T-helper 22 cell (primary cell): ENCODE measurements at places on chromosomes 11 and 22.

GRCh38 chr11:101434026-101434643, 149.7 kb downstream of the TRPC6 start:
- DNase-seq = no peak

- DNase-seq = no peak
Observed at GRCh38 chr11:115153731-115154354, 350.4 kb downstream of the CADM1 start.

- no peak for DNase-seq
Observed at GRCh38 chr22:36359470-36359996, 28.2 kb downstream of the MYH9 start.

DNA sequence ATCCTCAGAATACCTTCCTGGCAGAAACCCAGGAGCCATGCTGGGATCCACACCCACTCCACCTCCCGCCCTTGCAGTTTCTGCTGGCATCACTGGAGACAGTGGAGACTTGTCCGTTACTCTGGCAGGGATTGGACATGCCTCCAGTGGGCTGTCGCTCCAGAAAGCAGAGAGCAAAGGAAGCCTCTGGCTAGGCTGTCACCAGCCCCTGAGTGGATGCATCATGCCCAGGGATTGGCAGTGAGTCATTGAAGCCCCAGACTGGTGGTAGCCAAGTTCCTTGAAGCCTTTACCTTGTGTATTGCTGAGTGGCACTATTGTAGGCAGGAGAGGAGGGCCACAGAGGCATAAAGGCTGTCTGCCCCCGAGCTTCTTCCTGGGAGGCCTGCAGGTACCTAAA, 34.8 kb upstream of the E2F8 start:
- DNase-seq = no peak

- no peak for DNase-seq
Observed at GRCh38 chr11:19980957-19981669, 179.2 kb downstream of the DBX1 start.

- DNase-seq = no peak
Observed at GRCh38 chr22:41561335-41561734, 525 bp downstream of the CSDC2 start.

DNA sequence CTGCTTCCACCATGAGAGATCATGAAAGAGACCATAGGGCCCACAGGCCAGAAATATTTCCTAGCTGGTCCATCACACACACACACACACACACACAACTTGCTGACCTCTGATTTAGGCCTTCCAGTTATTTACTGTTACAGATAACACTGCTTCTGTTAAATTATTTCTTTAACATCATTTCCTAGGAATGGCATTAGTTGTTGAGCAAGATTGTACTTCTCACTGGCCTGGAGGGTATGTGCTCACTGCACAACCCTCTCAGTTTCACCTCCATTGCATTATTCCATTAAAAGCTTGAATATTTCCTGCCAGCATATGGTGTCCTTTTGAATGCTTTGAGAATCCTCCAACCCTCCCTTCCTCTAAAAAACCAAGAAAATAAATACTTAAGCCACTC, 104.4 kb downstream of the MICAL2 start:
- DNase-seq = no peak

GRCh38 chr11:15937601-15938120, 418.7 kb downstream of the SOX6 start:
- DNase-seq = no peak

DNA sequence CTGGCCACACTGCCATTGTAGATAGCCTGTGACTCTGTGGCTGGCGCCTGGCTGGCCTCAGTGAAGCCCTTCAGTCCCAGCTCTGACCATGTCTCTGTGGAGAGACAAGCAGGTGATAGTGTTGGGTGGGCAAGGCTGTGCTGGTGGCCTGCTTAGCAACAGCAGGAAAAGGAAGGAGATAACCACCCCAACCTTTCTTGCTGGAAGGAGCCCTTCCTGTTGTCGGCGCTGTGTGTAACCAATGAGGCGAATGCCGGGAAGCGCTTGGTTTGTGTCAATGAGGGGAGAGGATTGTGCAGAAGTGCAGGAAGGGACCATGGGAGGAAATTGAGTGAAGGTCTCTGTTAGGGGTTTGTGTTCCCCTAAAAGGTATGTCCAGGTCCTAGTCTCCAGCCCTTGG, 27.3 kb downstream of the PARVB start:
- DNase-seq = no peak

DNA sequence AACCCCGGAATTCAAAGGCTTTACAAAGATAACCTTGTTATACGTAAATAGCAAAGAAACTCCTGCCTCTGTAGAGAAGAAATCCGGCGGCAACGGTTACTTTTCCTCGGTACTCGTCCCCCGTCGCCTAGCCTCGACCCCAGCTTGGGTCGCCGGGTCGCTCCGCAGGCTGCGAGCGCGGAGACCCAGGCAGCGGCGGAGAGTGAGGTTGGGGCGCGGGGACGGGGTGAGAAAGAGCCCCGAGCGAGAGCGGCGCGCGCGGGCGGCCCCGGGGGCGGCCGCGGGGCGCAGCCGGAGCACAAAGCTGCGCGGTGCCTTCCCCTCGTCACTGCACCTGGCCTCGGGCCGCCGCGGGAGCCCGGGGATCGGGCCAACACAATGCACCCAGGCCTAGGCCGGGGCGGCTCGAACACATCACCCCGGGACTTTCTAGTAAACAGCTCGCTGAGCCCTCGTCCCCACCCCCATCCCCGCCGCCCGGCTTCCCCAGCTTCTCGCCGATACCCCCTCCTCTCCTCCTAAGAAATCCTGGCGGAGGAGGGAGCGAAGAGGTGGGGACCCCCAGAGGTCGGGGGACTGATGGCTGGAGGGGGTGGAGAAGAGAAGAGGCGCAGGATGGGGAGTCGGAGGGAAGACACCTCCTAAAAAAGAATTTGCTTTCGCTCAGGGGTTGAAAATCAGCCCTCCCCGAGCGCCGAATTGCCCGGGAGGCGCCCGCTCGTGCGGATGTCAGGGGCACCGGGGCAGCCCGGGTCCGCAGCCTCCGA, 845 bp downstream of the MPPED2 start:
- no peak for DNase-seq

GRCh38 chr11:65560555-65561418, 2.6 kb upstream of the LTBP3 start:
- DNase-seq = no peak

GRCh38 chr11:128226106-128226716, 361.1 kb downstream of the ETS1 start:
- DNase-seq = no peak

DNA sequence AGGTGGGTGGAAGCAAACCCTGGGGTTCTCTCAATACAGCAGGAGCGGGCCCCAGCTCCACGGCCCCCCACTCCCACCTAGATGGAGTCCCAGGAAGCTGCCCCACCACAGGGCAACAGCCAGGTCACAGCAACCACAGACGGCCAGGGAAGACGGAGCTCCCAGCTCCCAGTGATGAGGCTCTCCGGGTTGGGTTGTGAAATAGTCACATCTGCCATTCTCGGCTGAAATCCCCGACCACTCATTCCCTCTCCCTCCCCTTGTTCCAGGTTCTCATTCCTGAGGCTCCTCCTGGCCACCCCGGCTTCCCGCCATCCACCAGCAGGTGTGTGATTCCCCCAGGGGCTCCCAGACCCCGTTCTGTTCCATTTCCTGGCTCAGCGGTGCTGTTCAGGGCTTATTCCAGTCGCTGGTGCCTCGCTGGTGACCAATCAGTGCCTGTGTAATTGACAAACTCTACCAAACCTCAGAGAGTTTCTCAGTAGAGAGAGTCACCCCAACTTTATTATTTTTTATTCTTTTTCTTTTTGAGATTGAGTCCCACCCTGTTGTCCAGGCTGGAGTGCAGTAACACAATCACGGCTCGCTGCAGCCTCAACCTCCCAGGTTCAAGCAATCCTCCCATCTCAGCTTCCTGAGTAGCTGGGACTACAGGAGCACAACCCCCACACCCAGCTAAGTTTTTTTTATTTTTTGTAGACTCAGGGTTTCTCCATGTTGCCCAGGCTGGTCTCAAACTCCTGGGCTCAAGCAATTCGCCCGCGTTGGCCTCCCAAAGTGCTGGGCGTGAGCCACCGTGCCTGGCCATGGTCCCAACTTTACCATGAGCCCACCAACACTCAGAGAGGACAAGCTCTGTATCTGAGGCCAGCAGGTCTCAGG, 63.2 kb downstream of the SHANK2 start:
- no peak for DNase-seq

GRCh38 chr11:117860139-117860538, 16.3 kb downstream of the FXYD6 start:
- DNase-seq = no peak

GRCh38 chr11:45413156-45413858, 127.2 kb upstream of the SYT13 start:
- no peak for DNase-seq

GRCh38 chr11:134475951-134476350, 63.9 kb upstream of the B3GAT1 start:
- no peak for DNase-seq

- DNase-seq = no peak
Observed at GRCh38 chr22:48588878-48589450, 1238.7 kb downstream of the BRD1 start.

DNA sequence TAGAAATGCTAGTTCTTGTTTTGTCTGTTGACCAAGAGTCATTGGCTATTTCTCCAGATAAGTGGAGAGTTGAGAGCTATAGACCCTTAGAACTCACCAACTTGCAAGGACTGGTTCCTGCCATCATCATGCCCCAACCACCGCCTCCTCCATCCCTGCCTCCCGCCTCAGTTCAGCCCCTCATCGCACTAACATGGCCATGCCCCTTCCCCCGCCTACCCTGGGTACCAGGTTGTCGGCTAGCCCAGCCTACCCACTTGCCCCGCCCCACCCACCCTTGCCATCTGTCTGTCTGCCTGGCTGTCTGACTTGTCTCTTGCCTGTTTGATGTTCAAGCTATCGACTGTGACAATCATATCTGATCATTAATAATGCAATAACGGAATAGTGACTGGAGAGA, 154.1 kb downstream of the TRIM29 start:
- no peak for DNase-seq

- DNase-seq = no peak
Observed at GRCh38 chr11:96197103-96197502, 145.9 kb downstream of the MAML2 start.

GRCh38 chr11:6635082-6635932, 16.1 kb upstream of the TPP1 start:
- DNase-seq = no peak

GRCh38 chr11:122334546-122335339, 218.7 kb upstream of the BLID start:
- DNase-seq = no peak

- no peak for DNase-seq
Observed at GRCh38 chr11:97943493-97943892, 1077.3 kb upstream of the CNTN5 start.

- no peak for DNase-seq
Observed at GRCh38 chr22:31090217-31091085, 9.3 kb downstream of the SMTN start.

GRCh38 chr11:41256041-41256440, 203.4 kb downstream of the LRRC4C start:
- DNase-seq = no peak

- DNase-seq = no peak
Observed at GRCh38 chr11:65911682-65912568, 6.9 kb downstream of the C11orf68 start.

GRCh38 chr11:112506852-112507251, 246.2 kb upstream of the PLET1 start:
- no peak for DNase-seq

GRCh38 chr11:33899400-33900037, 7.6 kb upstream of the LMO2 start:
- DNase-seq = no peak

DNA sequence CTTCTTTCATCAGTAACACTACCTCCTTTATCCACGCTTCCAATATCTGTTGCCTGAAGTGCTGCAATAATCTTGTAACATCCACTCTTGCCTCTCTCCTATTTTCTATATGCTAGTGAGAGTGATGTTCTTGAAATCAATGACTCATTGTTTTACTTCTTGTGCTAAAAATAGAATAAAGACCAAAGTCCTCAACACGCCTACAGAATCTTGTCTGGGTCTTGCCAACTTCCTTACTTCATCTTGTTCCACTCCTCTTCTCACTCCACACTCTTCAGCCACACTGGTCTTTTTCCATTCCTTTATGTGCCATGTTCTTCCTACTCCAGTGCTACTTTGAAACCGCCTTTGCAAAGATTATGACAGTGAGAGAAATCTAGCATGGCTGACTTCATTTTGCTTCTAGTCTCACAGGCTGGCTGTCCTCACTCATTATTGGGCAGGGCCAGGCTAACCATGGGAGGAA, 136.4 kb downstream of the CCDC81 start:
- no peak for DNase-seq
